Naive thymus-derived CD8-positive, alpha-beta T cell (primary cell): ENCODE measurements at places on chromosomes 1 and 21. TPM values are rescaled to one million over a fixed set of nuclear protein-coding genes. Genes with fewer than 3 reads are reported as not detected.
A peak's percentile ranks its signal among the peaks of the same experiment; 100 is the strongest.

FLG2 gene
- 0.01 TPM for polyA plus RNA-seq

DNA sequence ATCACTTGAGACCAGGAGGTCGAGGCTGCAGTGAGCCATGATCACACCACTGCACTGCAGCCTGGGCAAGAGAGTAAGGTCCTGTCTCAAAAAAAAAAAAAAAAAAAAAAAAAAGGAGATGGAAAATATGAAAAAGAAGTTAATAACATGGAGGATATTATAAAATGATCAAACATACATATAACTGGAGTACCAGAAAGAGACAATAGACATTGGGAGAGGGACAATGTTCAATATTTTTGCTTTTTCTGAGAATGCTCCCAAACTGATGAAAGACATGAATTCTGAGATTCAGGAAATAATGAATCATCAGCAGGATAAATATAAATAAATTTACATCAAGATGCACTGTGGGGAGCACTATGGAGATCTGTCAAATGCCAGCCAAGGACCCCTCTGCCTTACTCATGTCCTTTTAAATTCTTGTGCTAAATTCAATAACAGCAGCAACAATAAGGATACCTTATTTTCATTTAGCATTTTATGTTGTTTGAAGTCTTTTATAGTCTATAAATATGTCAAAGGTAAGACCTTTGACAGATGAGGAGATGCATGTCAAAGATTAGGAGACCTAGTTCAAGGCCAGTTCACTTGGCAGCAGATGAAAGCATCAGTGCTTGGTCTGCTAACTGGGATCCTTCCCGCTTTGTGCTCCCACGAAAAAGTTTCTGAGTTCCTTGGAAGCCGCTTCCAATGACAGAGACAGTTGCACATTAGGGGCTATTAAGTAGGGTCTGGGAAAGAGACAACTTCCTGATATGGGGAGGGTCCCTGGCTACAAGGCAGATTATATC, 97.7 kb downstream of the TLR5 start:
- no peak for DNase-seq

GRCh38 chr21:39918558-39918957, 51.3 kb downstream of the PCP4 start:
- DNase-seq: no peak

- no peak for DNase-seq
Measured at GRCh38 chr1:24111262-24111995, 506 bp downstream of the MYOM3 start.

DNA sequence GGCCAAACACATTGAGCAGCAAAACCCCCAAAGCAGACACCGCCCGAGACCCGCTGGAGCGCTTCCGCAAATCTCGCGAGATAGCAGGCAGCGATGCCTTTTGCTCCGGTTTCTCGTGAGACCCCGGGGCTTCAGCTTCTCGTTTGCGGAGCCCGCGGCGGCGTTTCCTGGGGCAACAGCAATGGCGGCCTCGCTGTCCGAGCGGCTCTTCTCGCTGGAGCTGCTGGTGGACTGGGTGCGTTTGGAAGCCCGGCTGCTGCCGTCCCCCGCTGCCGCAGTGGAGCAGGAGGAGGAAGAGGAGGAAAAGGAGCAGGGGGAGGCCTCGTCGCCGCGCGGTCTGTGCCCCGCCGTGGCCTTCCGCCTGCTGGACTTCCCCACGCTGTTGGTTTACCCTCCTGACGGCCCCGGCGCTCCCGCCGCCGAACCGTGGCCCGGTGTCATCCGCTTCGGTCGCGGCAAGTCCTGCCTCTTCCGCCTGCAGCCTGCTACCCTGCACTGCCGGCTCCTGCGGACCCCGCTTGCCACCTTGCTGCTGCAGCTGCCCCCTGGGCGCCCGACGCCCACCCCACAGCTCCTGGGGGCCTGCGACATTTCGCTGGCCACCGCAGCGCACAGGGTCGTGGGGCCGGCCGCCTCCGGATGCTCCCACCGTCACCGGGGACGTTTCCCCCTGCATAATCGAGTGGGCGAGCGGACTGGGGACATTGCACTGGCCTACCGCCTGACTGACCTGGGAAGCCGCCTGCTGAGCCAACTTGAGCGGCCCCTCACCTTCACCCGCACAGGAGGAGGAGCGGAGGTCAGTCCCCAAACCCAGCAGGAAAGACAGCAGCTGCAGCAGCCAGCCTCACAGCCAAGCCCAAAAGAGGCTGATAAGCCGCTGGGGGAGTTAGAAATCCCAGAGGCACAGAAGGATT, at the start of gene MAP10:
Gene MAP10 (plus strand): TSS at position 148 of the 917 bp plus-strand sequence. CDS start 34 bp downstream, at position 182.
- DNase-seq: peak; percentile 70
